Stimulated activated CD4-positive, alpha-beta T cell treated with anti-CD3 and anti-CD28 coated beads, Interleukin-1b, Interleukin-23, amount 100 ng/mL, for 1 hour (primary cell): ENCODE measurements at places on chromosomes 7 and 10.

- DNase-seq, result no peak
These were observed 57.1 kb downstream of the SLIT1 start for GRCh38 chr10:97128516-97129154.

- DNase-seq, result no peak
These were observed 208.8 kb downstream of the STK31 start for GRCh38 chr7:23918856-23919255.

GRCh38 chr10:47418966-47419365, 34.9 kb upstream of the ZNF488 start:
- DNase-seq, result no peak

GRCh38 chr7:106178593-106179134, 66.6 kb upstream of the SYPL1 start:
- no peak for DNase-seq

DNA sequence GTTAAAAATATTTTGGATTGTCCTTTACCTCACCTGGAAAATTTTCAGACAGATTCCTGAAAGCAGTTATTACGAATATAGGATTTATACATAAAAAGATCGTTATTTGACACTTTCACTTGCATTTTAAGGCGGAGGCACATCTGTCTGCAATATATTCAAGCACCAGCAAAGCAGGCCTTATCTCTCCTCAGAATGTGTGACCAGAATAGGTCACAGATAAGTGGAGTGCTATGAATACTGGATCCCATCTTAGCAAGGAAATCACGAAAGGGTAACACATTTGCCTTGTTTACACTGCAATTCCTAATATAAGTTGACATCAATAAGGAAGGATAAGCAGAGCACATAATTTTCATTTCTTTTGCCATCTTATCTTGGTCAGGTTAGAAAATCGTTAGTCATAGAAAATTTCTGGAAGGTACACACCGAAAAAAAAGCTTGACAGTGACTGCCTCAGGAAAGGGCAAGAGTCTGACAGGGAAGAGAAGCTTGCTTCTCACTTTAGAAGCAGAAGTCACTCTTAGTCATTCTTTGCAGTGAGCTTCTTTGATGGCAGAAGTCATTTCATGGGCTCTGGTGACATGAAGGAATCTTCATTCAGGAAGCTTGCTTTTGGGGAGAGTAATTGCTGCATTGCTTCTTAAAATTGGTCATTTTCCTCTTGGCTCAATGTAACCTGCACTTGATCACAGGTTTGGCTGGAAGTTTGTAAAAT, 98.1 kb upstream of the STK17A start:
- DNase-seq, result no peak

DNA sequence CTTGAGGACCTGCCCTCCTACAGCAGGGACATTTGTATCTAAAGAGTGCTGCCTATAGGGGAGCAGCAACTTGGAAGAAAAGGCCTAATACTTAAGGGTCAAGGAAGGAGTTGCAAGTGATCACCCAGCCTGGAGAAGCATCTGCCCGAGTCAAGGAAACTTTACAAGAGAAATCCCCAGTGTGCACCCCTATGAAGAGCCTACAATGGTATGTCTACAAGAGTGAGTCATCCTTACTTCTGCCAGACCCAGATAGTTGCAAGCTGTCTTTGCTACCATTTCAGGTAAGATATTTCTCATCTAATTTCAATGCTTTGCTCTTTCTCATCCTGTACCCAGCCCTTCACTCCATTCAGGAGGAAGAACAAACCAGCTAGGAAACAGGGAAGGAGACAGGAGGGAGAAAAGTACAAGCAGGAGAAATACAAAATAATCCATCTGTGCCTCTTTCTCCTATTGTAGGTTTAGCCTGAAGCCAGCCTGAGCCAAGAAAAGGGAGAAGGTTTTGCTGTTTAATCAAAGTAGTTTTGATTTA, 34.4 kb upstream of the AGR3 start:
- no peak for DNase-seq
